ENCODE measurements at places on chromosomes 11 and 22.

- DNase-seq: no peak
These were observed 24.0 kb upstream of the COMT start for GRCh38 chr22:19917389-19918138.

DNA sequence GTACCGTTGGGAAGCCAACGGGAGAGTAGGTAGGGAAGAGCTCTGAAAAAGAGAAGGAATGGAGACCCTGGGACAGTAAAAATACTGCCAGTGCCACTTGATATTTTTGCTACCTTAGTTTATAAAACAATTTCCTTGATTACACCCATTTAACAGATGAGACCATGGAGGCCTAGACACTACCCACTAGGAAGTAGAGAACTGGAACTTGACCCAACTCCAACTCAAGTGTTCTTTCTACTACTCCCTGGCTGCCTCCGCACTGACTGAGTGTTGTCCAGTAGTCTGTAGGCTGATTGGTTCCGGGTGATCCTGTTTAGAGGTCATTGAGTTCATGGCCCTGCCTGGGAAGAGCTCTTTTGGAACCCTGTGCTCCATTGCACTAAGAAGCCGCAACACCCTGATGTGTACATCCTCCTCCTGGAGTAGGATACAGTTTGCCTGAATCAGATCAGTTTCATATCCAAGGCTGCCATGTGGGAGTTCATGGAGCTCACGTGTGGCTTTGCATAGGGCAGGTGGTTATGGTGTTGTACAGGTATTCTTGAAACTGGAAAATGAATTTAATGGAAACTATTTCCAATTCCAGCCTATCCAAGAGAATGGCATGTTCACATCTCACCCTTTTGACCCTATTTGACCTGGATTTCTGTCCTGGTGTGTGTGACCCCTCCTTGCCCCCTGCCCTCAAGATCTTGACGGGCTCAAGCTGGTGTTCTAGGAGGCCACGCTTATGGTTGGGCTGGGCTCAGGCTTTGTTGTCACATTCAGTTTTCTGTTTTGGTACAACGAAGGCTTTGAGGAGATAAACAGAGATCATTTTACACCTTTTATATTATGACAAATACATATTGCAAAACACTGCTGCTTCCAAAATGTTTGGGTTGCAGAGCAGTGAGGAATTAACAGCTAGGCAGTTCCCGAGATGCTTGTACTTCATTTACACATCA lies 102.2 kb upstream of the NNMT start:
- DNase-seq: peak; percentile 29

- DNase-seq: no peak
These were observed 388.3 kb downstream of the BRD1 start for GRCh38 chr22:49439373-49439772.

DNA sequence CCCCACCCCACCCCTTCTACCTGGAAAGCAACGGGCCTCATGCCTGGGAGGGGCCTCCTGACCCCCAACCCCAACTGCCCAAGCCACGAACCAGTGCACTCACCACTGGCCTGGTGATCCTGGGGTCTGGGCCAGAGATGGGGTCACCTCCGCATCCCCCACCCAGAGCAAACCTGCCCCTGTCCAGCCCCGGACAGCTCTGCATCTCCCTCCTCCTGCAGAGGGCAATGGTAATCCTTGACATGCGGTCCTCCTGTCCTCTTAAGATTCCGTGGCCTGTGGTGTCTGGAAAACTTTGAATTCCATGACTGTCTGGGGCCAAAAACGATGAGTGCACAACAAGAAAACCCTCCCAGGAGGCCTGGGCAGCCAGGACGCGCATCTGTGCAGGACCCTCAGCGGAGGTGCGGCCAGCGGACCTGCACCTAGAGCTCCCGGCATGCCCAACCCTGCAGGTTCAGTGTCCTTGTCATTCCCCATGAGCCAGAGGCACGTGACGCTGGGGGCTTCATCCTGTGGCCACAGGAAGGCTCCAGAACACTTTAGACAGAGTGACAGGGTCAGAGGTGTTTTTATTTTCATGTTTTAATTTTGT lies 16.1 kb upstream of the PPARA start:
- no peak for DNase-seq

DNA sequence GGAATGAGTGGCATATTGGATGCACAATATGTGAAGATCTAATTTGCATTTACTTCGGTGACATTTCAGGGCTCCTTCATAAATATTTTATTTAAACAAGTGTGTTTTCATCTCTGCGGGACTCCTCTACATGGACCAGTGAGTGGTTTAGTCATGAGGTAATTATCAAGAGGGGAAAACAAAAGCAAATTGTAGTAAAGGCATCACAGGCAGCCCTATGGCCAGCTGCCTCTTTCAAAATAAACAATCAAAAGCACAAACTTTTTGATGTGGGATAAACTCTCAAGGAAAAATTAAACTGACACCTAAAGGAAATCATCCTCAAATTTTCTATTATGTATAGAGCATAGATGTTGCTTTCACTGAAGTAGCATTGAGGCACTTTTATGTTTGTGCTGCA lies 6.0 kb downstream of the SYT9 start:
- DNase-seq: no peak

DNA sequence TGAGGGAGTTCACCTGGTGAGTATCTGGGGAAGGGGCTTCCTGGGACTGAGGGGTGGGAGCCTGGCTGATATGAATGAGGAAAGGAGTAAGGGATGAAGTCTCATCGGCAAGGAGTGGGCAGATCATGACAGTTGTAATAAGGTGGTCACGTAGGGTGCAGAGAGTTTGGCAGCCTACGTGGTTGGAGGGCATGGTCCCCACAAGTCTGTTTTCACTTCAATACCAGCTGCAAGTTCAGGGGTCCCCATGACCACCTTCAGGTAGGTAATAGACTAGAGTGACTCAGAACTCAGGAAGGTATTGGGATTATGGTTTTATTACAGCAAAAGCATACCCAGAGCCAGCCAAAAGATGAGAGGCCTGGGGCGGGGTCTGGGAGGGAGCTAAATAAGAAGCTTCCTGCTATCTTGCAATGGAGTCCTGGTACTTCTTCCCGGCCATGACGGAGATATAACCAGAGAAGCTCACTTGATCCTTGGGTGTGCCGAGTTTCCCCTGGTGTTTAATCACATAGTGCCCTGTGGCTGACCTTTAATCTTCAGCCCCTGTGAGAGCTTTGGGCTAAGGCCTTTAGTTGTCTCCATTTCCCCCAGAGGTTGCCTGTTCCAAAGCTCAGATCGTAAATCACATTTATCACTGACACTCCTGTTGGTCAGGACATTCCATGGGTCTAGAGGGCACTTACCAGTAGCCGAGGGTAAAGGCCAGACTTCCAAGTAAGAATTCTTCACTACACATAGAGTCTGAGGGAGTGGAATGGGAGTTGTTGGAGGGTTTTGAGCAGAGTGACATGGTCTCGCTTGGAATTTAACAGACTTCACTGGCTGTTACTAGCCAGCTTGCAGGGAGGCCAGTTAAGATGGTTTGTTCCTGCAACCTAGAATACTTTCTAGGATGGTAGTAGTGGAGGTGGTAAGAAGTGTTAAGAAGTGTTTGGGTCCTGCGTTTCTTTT lies 9.1 kb downstream of the SLC3A2 start:
- DNase-seq: peak; percentile 62

GRCh38 chr11:12537778-12538401 lies 136.3 kb upstream of the TEAD1 start:
- DNase-seq: no peak
